C1 segment of cervical spinal cord (tissue), 14 donors: ENCODE measurements at places on chromosomes 4 and X.

DNA sequence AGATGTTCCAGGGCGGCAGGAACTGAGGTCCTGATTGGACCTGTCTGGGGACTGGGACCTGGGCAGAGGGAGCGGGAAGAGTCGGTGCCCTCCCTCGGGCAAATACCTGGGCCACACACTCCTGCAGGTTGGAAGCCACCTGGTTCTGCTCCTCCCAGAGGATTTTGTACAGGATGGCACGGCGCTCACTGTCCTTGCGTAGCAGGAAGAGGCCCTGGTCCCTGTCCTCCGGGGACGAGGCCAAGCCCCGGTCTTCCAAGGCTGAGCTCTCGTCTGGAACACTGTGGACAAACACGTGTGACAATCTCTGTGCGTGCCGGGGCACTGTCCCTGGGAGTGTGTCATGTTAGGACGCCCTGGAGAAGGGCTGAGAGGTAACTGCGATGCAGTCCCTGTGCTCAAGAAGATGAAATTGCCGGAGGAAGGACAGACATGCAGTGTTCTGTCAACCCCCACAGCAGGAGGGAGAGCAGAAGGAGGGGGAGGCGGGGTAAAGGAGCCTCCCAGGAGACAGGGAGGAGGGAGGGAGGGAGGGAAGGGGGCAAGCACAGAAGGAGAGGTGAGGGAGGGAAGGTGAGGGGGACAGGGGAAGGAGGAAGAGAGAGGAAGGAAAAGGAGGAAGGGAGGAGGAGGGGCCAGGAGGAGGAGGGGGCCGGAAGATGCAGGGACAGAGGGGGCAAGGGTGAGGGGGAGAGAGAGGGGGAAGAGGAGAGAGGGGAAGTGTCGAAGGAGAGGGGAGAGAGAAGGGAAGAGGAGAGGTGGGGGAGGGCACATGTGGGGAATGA lies 29.0 kb downstream of the PDHA1 start:
- DNase-seq = no peak

- DNase-seq = no peak
Measured at GRCh38 chr4:69617083-69617694, 22.3 kb downstream of the UGT2A2 start.

DNA sequence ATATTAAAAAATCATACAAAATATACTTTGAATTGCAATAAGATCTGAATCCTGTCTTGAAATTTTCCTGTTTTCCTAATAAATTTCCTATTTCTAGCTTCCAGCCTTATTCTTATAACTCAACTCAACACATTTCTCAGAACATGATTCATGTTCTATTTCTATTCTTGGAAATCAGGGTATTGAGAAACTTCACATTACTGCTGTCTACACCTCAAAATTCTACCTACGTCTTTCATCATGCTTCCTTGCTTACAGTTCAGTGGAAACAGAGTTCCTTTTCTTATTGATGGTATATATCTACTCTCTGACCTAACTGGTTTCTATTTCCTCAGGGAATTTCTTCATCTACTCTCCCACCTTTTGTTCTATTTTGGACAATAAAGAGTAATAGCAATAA lies 2139.0 kb downstream of the ARAP2 start:
- no peak for DNase-seq

DNA sequence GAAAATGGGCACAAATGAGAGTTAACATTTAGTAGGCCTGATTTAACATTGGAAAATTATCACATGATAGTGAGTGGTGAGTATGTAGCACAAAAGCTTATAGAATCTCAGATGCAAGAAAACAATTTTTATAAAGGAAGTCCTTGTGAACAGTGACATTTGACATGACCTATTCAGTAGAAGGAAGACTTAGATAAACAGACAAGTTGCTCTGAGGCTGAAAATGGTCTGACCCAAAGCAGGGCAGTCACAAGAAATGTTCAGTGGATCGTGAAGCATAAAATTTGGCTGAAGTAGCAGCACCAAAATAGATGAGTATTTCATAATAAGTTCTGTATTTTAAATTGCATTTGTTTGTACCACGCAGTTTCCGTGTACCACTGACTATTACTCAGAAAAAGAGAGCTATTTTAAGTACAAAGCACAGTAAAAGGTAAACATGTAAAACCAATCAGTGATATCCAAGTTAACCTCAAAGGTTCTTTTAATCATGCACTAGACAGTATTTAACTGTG lies 605.7 kb upstream of the PABPC4L start:
- no peak for DNase-seq

DNA sequence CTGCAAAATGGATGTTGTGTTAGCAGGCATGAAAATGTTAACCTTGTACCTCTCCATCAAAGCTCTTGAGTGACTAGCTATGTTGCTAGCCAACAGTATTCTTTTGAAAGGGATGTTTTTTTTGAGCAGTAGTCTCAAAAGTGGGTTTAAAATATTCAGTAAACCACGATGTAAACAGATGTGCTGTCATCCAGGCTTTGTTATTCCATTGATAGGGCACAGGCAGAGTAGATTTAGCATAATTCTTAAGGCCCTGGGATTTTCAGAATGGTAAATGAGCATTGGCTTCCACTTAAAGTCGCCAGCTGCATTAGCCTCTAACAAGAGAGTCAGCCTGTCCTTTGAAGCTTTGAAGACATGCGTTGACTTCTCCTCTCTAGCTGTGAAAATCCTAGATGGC lies 18.4 kb downstream of the FGF2 start:
- no peak for DNase-seq

GRCh38 chr4:184373886-184374405 lies 100.4 kb downstream of the IRF2 start:
- no peak for DNase-seq

DNA sequence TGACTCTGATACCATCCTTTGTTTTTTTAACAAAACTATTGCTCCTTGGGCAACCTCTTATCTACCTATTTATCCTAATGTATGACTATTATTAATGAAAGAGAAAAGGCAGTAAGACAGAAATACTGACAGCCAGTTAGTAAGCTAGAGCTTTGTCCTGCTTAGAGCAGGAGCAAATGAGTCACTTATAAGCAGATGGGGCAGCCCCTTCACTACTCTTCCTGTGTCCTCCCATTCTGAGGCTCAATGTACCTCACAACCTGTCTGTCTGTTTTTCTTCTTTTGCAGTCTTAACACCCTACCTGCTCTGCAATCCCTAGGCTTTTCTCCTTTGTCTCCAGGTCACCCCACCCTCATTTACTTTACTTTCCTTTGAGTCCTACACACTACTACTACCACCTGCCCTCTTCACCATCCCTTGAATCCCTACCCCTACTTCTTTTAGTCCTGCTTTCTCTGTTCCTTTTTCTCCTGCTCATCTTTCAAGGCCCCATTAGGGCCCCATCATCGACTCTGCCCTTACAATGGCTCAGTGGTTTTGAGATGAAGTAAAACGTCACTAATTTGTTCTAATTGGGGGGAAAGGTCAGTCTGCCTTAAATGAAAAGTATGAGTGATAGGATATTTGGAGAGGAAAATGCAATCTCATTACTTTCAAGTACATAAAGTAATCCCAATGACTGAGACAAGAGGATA lies 294.3 kb downstream of the GUCY2F start:
- DNase-seq = no peak

DNA sequence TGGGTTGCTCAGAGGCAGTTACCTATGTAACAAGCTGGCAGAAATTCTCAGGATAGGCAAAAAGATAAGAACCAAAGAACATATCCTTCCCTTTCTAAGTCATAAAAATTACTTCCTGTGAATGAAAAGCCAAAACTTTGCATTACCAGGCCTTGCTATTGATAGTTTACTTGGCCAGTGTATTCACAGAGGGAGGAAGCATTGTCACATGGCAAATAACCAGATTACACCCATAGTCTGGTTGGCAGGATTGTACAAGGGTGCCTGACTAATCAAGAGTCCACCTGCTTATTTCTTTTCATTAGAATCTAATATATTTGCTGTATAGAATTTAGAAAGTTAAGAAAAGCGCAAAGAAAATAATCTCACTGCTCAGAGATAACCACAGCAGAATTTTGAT lies 14.1 kb downstream of the XIAP start:
- DNase-seq = no peak

- DNase-seq = no peak
Measured at GRCh38 chrX:48696909-48697727, 584 bp downstream of the SUV39H1 start.

DNA sequence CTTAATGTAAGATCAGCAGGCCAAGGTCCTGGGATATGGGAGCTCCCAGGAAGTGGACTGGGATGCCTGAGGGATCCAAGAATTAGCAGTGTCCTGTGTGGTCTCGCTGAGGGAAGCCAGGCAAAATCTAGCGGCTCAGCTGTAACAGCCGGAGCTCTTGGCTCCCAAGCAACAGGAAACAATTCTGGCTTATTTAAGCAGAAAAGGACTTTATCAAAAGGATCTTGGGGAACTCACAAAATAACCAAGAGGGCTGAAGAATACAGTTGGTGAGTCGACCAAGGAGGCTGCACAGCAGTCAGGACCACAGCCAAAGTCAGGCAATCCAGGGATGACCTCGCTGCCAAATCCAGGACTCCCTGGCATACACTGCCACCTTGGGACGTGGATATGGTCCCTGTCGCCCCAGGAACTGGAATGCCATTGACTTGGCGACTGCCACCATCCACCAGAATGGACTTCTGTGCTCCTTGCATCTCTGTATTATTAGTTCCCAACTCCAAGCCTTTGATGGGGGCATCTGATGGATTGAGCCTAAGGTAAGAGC lies 165.3 kb upstream of the BCOR start:
- no peak for DNase-seq

DNA sequence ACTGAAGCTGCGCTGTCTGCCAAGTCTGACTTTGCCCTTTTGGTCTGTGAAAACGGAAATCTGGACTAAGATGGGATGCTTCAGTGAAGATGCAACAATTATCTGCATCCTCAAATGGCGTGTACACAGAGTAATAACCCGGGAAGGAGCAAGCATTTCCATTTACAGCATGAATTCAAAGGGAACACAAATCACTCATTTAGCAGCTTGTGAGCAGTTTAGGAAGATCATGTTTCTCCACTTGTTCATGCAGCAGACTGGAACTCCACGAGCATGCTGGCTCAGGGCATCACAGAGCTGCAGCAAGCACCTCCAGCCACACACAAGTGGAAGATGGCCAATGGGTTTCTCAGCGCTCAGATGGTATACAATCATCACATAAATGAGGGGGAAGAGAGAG lies 175.5 kb downstream of the NLGN4X start:
- DNase-seq = peak; percentile 2

DNA sequence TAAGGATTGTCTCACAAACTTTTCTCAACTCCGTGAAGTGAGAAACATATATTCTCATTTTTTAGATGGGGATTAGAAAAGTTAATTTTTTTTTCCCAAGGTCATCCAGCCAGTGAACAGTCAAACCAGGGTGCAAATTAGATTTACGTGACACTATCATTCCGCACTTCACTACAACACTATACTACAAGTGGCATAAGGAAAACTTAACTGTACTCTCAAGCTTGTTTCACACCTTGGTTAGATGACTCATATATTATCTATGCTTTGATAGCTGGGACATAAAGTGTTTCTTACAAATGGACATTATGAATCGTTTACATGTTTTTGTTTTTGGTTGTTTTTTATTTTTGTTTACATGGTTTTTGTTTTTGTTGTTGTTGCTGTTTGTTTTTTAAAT lies 525.7 kb downstream of the PPARGC1A start:
- DNase-seq = no peak
